ENCODE measurements at places on chromosomes 11 and 22. TPM values are rescaled to one million over a fixed set of nuclear protein-coding genes. Genes with fewer than 3 reads are reported as not detected.

GRCh38 chr11:69449320-69450063 is 32.0 kb upstream of the LINC01488 start:
- no peaks in the 10 kb centered on the region for H3K4me1 ChIP-seq
- no peaks in the 10 kb centered on the region for H3K36me3 ChIP-seq
- H3K27ac ChIP-seq = no peak overlapping the region
- no peak overlapping the region for H3K4me3 ChIP-seq
- no peak for DNase-seq

CREB3L1 gene
- 0.19 TPM for polyA plus RNA-seq

- H3K4me1 ChIP-seq = peaks cover 5% of the 10 kb centered on the region
- no peaks in the 10 kb centered on the region for H3K36me3 ChIP-seq
- no peak overlapping the region for H3K27ac ChIP-seq
- H3K27me3 ChIP-seq = no peaks in the 10 kb centered on the region
Measured at GRCh38 chr11:88689548-88690240, 352.2 kb upstream of the CTSC start.

DNA sequence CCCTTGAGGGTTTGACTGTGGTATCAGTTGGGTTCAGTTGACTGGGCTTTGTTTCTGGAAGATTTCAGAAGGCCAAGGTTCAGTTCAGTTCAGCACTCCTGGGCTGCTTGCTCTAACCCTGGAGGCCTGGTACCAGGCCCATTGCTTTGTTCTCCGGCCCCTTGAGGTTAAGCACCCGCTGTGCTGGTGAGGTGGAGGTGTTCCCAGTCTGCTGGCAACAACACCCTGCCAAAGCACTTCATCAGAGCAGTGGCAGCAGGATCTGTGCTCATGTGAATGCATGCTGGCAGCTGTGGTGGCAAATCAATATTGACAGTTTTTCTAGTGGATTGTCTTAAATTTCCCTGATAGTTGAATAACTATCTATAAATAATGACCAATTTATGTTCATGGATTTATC is 3.8 kb upstream of the SCGB1D1 start:
- H3K27ac ChIP-seq = no peak overlapping the region
- no peaks in the 10 kb centered on the region for H3K4me1 ChIP-seq
- H3K36me3 ChIP-seq = no peaks in the 10 kb centered on the region
- peaks cover 3% of the 10 kb centered on the region for H3K27me3 ChIP-seq
- no peak overlapping the region for H3K4me3 ChIP-seq

- no peak overlapping the region for H3K4me3 ChIP-seq
- no peaks in the 10 kb centered on the region for H3K4me1 ChIP-seq
- DNase-seq = no peak
- peaks cover 11% of the 10 kb centered on the region for H3K27me3 ChIP-seq
- no peaks in the 10 kb centered on the region for H3K36me3 ChIP-seq
- H3K27ac ChIP-seq = no peak overlapping the region
Measured at GRCh38 chr22:26302726-26303125, 126.3 kb upstream of the ASPHD2 start.

CDC42EP1 gene
- polyA plus RNA-seq = 18.4 TPM

- H3K27me3 ChIP-seq = no peaks in the 10 kb centered on the region
- H3K36me3 ChIP-seq = peaks cover 10% of the 10 kb centered on the region
- DNase-seq = no peak
- no peak overlapping the region for H3K27ac ChIP-seq
- H3K4me1 ChIP-seq = peaks cover 3% of the 10 kb centered on the region
Measured at GRCh38 chr11:8793114-8793777, 110.7 kb downstream of the RPL27A start.

DNA sequence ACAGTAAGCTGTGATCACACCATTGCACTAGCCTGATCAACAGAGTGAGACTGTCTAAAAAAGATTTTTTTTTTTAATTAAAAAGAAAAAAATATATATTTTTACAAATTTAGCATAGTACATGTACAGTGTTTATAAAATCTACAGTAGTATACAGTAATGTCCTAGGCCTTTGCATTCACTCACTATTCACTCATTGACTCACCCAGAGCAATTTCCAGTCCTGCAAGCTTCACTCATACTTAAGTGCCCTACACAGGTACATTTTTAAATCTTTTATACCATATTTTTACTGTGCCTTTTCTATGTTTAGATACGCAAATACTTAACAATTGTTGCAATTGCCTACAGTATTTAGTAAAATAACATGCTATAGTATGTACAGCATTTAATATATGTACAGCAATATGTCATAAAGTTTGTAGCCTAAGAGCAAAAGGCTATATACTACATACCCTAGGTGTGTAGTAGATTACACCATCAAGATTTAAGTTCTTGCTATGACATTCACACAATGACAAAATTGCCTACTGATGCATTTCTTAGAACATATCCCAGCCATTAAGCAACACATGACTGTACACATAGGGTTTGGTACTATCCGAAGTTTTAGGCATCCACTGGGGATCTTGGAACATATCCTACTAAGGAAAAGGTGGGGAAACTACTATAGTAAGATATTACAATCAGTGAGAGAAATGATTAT is 22.8 kb downstream of the PIK3C2A start:
- no peak overlapping the region for H3K4me3 ChIP-seq
- DNase-seq = no peak
- no peaks in the 10 kb centered on the region for H3K27me3 ChIP-seq
- H3K27ac ChIP-seq = no peak overlapping the region

DNA sequence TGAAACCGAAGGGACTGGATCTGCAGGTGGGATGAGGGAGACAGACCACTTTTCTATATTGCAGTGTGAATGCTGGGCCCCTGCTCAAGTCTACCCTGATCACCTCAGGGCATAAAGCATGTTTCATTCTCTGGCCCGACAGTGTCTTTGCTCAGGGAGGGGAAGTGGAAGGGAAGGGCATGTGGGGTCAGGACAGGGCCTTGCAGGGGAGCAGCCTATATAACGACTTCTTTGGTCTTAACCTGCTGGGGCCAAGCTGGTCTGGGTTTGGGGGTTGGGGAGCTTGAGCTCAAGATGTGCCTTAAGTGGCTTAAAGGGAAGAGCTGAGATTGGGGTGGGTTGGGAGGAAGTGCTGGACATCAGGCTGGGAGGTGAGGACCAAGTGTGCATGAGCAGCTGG is 86.4 kb downstream of the GDPD4 start:
- H3K27ac ChIP-seq = no peak overlapping the region
- H3K36me3 ChIP-seq = no peaks in the 10 kb centered on the region
- H3K4me3 ChIP-seq = no peak overlapping the region
- H3K4me1 ChIP-seq = no peaks in the 10 kb centered on the region
- no peaks in the 10 kb centered on the region for H3K27me3 ChIP-seq

DNA sequence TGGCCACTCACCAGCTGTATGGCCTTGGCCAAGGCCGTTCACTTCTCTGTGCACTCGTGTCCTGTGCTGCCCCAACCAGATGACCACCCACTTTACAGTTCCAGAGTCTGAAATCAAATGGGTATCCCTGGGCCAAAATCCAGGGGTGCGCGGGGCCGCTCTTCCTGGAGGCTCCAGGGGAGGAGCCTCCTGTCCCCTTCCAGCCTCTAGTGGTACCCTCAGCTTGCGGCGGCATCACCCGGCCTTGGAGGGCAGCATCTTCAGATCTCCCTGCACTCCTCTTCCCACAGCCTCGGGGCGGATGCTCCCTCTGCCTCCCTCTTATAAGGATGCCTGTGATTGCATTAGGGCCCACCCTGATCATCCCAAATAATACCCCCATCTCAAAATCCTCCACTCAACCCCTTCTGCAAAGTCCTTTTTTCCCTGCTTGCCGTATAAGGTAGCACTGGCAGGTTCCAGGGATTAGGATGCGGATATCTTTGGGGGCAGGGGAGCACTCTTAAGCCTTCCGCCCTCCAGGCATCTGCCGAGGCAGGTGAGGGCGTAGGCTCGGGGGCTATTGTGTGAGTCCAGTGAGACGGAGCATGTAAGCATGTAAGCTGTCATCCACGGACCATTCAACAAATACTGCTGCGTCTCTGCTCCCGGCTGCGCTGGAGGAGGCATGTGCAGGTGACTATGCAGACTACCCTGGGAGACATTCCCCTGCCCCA is 24.4 kb upstream of the SHISAL1 start:
- H3K27ac ChIP-seq = no peak overlapping the region
- peaks cover 63% of the 10 kb centered on the region for H3K27me3 ChIP-seq
- DNase-seq = no peak

DNA sequence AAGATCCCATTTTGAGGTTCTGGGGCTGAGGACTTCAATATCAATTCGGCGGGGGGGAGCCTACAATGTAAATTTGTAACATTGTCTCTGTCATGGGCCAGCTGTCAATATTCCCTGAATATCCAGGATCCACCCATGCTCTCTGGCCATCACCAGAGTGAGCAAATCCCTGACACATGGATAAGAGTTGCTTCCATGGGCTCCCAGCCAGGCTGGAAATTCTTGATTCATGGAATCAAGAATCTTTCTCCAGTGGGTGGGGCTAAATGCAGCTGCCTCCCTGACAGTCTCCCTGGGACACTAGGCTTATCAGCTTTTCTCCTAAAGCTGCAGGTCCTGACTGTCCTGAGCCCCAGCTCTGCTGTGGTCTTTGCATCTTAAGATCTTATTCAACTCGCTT is 86.9 kb upstream of the IGLL5 start:
- no peaks in the 10 kb centered on the region for H3K36me3 ChIP-seq
- H3K27me3 ChIP-seq = no peaks in the 10 kb centered on the region
- DNase-seq = no peak

TM7SF2 gene
- polyA plus RNA-seq = 12.6 TPM

PLEKHB1 gene
- polyA plus RNA-seq = not detected

- H3K4me3 ChIP-seq = no peak overlapping the region
- no peaks in the 10 kb centered on the region for H3K27me3 ChIP-seq
- no peak overlapping the region for H3K27ac ChIP-seq
- no peaks in the 10 kb centered on the region for H3K36me3 ChIP-seq
- no peaks in the 10 kb centered on the region for H3K4me1 ChIP-seq
Measured at GRCh38 chr22:33083212-33083611, 25.0 kb upstream of the SYN3 start.

GRCh38 chr22:39149915-39150847 is 2.3 kb downstream of the CBX7 start:
- H3K36me3 ChIP-seq = peaks cover 3% of the 10 kb centered on the region
- no peak overlapping the region for H3K4me3 ChIP-seq
- peaks cover 17% of the 10 kb centered on the region for H3K27me3 ChIP-seq
- no peak for DNase-seq

DNA sequence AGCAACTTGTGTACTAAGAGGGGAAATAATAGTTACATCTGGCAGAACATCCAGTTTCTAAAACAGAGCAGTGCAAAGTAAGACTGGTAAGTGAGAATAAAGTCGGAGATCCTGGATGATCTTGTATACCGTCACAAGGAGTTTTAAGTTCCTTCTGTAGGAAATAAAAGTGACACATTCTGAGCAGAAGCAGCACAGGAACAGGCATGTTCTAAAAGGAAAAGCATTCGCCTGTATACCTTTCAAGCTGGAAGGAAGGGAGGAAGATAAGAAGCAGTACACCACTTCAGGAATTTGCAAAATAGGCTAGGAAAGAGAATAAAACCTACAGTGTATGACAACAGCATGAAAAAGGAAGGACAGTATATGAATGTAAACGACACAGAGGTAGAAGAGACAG is 106.2 kb upstream of the TP53AIP1 start:
- no peak for DNase-seq
- H3K27ac ChIP-seq = no peak overlapping the region
- H3K4me3 ChIP-seq = no peak overlapping the region

- DNase-seq = no peak
- H3K27ac ChIP-seq = no peak overlapping the region
- no peaks in the 10 kb centered on the region for H3K4me1 ChIP-seq
- peaks cover 2% of the 10 kb centered on the region for H3K36me3 ChIP-seq
Measured at GRCh38 chr22:41821471-41822316, 11.2 kb upstream of the SREBF2 start.

OR2AG2 gene
- 0.08 TPM for polyA plus RNA-seq

SCGB1A1 gene
- not detected for polyA plus RNA-seq

- H3K27me3 ChIP-seq = peaks cover 7% of the 10 kb centered on the region
- no peak for DNase-seq
- H3K27ac ChIP-seq = no peak overlapping the region
- H3K36me3 ChIP-seq = no peaks in the 10 kb centered on the region
Measured at GRCh38 chr11:126079621-126080124, 17.0 kb upstream of the CDON start.

All from keratinocyte (primary cell).